NAMALWA (cell line): ENCODE measurements at places on chromosomes 11 and 22.

- DNase-seq = no peak
Observed at GRCh38 chr11:61121192-61121831, 19.0 kb downstream of the CD5 start.

GRCh38 chr11:112178936-112179335 is 3.6 kb downstream of the BCO2 start:
- no peak for DNase-seq

DNA sequence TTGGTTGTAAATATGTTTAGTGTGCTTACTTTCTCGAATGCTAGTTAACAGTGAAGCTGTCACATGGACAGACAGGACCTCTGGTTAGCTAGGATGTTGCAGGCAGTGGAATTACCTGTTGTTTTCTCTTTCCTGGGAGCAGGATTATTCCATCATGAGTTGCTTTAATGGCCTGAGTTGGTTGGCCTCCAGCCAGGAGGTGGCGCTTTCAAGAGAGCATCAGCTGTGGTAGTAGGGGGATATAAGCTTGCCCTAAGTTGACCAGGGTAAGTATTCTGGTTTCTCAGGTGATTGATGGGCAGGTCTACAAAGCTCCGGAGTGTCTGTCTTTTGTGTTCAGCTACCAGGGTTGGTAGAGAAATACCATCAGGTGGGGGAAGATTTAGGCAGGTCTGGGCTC is 43.5 kb downstream of the NELL1 start:
- DNase-seq = no peak

DNA sequence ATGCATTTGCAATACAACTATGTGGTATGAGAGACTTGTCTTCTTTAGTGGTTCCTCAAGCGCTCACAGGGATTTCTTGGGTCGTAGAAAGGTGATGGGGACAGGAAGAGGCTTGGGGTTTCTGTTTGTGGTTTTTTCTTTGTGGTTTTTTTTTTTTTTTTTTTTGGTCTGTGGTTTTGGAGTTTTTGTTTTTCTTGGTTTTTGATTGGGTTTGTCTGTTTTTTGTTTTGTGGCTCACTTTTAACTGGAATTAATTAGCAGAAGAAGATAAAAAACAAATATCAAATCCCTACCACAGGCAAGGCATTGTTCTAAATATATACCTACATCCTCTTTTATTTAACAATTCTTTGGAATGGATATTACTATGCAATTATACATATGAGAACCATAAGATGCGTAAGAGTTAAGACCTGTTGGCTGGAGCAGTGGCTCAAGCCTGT is 5.5 kb downstream of the TTC28 start:
- DNase-seq = peak; percentile 72

DNA sequence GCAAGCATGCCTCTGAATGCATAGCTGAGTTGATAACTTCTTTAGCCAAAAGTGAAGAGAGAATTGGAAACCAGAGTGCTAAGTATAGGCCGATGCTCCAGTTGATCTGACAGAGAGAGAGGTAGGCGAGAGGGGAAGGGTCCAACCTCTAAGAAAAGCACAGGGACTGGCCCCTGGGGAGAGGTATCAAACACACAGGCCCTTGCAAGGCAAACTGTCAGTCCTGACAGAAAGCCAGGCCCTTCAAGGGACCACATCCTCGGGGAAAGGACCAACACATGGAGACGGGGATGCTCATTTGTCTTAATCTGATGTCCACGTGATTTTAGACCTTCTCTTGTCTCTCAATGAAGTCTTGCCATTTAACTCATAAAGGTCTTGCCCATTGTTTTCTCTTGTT is 43.9 kb upstream of the SPATA19 start:
- DNase-seq = no peak

GRCh38 chr11:35235936-35236666 is 97.1 kb downstream of the CD44 start:
- DNase-seq = no peak

GRCh38 chr11:74696500-74696899 is 34.7 kb downstream of the CHRDL2 start:
- DNase-seq = no peak

- DNase-seq = no peak
Observed at GRCh38 chr22:39994041-39994565, 651 bp upstream of the FAM83F start.

DNA sequence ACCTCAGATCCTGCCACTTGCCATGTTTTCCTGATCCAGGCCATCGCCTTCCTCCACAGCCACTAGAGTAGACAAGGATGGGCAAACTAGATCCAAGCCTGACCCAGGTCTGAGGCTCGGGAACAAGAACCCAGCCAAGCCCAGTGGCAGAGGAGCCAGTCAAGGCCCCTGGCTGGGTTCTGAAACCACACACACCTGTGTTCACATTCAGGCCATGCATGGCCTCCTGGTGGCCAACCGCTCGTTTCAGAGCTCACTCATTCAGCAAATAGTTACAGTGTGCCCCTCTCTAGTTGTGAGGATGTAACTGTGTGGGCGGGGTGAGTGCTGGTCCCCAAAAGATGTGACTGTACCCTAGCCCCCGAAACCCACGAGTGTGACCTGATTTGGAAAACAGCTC is 337.6 kb downstream of the CTTN start:
- no peak for DNase-seq

DNA sequence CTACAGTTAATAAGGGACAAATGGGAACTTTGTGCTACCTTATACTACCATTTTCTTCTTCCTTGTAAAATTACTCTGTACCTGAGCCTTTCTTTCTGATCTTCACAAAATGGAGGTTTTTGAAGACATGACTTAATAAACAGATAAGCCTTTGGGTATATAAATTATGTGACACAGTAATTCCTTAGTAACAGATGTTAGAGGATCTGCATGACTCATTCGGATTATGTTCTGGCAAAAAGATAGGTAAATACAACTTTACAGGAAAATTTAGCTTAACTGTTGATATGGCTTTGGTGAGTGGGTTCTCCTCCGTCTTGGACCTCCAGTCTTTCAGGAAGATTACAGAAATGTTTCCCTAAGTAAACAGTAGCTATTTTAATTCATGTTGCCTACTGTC is 61.8 kb downstream of the BID start:
- DNase-seq = no peak

DNA sequence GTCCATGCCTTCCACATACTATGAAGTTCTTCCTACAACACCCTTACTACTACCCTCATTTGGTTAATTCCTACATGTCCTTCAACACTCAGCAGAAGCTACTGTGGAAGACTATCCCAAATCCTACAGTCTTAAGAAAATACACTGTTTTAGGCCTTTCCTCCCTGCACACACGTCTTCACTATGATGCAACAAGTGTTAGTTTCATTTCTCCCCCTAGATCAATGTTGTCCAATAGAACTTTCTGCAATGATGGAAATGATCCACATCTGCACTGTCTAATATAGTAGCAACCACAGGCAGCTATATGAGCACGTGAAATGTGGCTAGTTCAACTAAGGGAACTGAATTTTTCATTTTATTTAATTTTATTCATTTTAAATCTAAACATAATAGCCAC is 46.7 kb upstream of the CCDC34 start:
- DNase-seq = no peak

DNA sequence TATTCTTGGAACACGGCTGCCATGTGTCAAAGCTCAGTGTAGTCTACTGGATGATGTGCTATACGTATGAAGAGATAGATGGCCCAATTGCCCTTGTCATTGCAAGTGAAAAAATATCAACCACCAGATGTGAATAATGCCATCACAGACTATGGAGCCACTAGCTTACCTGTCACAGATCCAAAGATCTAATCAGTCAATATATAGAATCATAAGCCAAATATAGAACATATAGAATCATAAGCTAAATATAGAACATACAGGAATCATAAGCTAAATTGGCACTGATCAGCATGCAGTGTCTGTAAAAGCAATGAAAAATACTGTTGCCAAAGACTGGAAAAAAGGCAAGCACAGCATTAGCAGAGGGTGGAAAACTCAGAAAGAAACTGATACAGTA is 1656.9 kb upstream of the RAG2 start:
- DNase-seq = no peak

DNA sequence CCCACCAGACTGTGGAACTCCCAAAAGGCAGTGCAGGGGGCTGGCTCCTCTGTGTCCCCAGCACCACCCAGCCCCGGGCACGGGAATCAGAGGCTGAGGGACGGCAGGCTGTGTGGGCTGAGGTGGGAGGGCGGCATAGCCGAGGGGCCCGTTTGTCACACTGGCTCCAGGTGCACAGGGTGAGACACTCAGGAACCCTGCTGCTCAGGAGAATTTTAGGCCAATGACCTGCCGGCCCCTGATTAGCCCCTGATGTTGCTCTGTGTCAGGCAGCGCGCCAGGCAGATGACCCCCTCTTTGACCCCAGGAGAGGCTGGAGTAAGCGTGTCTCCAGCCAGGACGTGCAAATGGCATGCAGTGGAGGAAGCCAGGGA is 52.7 kb downstream of the RTL6 start:
- no peak for DNase-seq

- no peak for DNase-seq
Observed at GRCh38 chr11:104764710-104765045, 133.6 kb downstream of the CASP12 start.

GRCh38 chr11:62169935-62170334 is 20.1 kb upstream of the SCGB1D1 start:
- no peak for DNase-seq

DNA sequence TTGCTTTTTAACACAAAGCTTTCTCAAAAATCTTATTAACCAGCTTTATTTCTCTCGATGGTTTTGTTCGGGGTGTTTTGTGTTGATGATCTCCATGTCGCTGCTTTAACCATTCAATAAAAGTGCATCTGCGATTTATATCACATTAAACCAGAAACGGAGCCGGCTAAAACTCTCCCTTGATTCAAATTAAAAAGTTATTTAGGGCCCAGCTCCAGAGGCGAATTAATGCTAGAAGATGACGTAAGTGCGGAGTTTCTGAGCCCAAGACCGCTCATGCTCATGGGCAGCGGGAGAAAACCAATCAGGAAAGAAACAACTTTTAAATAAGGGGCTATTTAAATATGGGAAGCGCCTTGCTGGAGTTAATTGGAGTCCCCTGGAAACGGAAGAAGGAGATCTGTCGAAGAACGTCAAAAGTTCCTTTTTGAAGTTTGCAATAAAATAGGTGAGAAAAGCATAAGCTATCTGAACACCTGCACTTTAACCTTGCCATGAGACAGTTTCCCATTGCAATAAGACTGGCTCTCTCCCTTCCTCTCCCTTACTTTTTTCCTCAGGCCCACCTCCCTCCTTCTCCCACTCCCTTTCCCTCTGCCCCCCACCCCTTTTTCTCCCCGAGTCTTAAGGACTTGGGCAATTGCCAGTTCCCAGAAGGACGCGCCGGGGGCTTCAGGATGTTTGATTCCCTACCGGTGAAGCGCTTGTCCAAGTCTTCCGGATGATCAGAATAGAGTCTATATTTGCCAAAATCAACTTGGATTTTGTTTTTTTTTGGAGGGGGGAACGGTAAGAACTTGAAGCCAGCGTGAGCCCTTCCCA is 1.9 kb upstream of the DBX1 start:
- DNase-seq = no peak

GRCh38 chr11:69161117-69161407 is 5.3 kb downstream of the SMIM38 start:
- DNase-seq = no peak
